ENCODE measurements at places on chromosomes 4 and X.

GRCh38 chr4:610411-611261 lies 14.7 kb upstream of the PDE6B start:
- no peak for DNase-seq

DNA sequence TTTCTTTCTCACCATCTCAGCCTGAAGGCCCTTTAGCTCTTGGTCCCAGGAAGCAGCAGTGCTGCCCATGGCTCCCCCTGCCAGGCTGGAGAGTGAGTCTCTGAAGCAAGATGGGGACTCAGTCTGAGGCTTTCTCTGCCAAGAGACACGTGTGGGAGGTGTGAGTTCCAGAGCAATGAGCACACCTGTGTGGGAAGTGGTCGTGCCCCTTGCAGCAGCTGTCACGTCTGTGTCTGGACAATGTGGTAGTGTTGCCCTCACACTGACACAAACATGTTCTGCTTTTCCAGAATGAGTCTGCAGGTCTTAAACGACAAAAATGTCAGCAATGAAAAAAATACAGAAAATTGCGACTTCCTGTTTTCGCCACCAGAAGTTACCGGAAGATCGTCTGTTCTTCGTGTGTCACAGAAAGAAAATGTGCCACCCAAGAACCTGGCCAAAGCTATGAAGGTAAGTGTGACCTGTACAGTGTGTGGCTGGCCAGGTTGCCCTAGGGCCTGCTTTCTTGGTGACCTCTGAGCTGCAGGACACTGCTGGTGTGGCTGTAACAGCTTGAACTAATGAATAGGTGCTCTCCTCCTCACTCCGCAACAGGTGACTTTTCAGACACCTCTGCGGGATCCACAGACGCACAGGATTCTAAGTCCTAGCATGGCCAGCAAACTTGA lies 1.9 kb downstream of the TACC3 start:
- DNase-seq, result peak; percentile 90

GRCh38 chr4:128305942-128306341 lies 18.3 kb upstream of the PGRMC2 start:
- no peak for DNase-seq

GRCh38 chr4:38464328-38464727 lies 199.7 kb upstream of the KLF3 start:
- no peak for DNase-seq

DNA sequence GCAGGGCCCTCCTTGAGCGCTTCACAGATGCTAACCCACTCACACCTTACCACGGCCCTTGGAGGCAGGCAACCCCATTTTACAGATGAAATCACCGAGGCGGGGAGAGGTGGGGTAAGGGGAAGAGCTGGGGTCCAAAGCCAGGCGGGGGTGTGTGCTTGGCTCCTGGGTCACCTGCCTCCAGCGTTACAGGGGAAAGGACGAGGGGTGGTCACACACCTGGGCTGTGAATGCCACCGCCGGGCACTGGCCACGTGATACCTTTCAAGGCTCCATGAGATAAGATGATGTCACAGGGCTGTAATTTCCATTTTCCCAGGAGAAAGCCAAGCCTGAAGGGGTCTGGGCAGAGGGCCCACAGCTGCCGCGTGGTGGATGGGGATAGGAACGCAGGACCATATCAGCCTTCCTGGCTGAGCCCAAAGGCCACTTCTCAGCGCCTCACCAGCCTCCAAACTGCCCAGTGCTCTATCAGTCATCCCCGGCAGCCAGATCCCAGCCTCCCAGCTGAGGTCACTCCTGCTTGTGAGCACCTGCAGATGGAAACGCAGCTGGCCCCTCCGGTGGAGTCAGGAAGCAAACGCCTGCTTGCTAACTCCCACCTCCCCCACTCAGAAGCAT lies 62.4 kb upstream of the CRMP1 start:
- DNase-seq, result no peak

DNA sequence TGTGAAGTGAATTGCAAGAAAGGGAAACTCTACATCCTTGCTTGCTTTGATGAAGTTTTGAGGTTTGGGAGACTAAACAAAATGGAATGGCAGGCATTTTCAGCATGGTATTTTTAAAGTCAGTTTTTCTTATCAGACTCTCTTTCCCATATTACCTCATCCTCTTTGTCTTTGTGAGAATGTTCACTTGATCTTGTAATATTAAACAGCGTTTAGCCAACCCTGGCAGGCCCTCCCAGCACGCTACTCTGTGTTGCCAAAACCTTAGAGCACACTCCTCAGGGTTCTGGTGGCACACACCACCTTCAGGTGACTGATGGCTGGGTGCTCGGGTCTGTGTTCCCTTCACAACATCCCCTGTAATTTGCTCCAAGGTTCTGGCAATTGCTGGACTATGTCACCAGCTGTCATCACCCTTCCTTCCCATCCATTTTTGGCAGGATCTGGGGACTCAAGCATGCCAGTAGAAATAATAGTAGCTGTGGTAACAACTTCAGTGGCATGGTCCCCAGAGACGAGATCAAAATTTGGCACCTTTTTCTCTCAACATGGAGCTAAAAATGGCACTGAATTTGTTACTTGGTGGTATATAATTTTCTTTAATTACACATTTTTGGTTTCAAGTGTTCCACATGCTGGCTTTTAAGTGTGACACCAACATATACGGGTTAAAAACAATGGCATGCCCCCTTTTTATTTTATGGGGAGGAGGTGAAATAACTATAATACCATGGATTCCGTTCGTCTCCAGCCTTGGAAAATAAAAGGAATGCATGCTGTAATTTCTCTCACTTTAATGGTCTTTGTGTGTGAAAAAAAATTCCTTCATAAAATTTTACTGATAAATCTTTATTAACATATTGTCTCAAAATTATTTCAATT lies 273.1 kb downstream of the DCTD start:
- DNase-seq, result no peak

DNA sequence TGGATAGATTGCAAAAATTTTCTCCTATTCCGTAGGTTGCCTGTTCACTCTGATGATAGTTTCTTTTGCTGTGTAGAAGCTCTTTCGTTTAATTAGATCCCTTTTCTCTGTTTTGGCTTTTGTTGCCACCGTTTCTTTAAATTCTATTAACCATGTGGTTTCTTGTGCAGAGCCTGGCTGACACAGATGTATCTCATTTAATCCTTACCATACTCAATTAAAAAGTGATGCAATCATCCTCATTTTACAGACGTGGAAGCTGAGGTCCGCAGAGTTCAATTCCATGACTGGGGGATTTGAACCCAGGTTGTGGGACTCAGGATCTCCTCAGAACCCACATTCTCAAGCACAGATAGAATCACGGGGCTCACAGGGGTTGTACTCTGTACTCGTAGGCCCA lies 66.7 kb downstream of the SORCS2 start:
- DNase-seq, result no peak

DNA sequence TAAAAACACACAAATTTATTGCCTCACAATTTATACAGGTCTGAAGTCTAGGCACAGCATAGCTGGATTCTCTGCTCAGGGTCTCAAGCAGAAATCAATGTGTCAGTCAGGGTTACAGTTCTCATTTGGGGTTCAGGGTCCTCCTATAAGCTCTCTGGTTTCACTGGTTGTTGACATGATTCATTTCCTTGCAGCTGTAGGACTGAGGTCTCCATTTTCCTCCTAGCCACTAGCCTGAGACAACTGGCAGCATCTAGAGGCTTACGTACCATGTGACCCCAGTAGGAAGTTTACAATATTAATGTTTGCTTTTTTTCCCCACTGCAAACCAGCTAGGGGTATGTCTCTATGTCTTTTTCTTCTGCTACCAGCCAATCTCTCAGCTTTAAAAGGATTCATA lies 102.5 kb downstream of the CPEB2 start:
- no peak for DNase-seq

GRCh38 chr4:142416121-142416520 lies 430.0 kb downstream of the INPP4B start:
- no peak for DNase-seq

Measured in KBM-7 (cell line).